ENCODE measurements at places on chromosomes 4 and X. TPM values are rescaled to one million over a fixed set of nuclear protein-coding genes. Genes with fewer than 3 reads are reported as not detected.

Gene MAMLD1
- 21.1 TPM for polyA plus RNA-seq

Gene TMEM31
- 1.1 TPM for polyA plus RNA-seq

Gene IL3RA
- polyA plus RNA-seq: 19.4 TPM

Gene P2RY8
- polyA plus RNA-seq: 1.9 TPM

Gene THAP9
- polyA plus RNA-seq: 7.8 TPM

Gene ZCCHC12
- polyA plus RNA-seq: 0.27 TPM

Gene MTTP
- 1.6 TPM for polyA plus RNA-seq

DNA sequence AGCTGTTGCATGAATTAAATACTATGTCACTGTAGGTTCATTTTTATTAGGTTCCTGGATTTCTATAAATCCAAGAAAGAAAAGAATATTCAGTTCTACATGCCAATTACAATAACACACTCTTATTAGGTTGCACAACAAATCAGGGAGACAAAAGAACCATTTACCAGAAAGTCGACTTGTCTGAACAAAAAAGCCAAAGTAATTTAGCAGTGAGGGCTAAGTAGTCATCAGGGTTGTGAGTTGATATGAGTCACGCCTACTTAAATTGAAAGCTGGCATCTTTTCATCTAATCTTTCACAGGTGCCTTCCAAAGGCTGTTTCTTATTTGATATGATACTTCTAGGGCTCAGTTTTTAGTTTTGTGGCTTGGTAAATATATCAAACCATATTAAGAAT lies 25.4 kb upstream of the GNRHR start:
- no peak for DNase-seq

DNA sequence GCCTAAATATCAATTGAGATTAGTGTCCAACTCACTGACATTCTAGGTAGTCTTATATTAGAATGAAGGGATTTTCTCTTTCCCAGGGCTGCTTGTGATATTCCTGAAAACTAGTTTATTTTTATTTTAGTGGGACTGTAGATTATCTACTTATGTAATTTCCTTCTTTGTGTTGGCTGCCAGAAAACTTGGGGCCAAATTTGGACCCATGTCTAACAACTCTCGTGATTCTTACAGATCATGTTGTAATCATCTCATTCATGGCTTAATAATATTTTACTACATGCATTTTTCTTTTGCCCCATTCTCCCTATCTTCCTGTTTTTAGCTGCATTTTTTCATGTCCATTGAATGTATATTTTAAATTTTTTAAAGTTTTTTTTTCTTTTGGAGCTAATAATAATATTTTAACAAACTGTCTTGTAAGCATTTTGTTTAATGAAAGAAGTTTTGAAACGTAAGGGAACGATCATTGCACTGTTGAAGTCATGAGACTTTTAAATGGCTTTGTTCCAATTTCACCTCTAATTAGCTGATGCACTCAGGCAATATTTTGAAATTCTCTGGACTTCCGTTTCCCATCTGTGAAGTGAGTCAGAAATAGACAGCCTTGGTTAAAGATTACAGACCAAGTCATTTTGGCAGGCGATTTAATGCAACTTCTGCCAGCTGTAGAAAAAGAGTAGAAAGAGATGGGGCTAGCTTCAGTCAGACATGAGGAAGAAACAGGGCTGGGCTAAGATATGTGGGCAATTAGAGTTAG lies 14.3 kb upstream of the TDO2 start:
- peak; percentile 8 for DNase-seq

DNA sequence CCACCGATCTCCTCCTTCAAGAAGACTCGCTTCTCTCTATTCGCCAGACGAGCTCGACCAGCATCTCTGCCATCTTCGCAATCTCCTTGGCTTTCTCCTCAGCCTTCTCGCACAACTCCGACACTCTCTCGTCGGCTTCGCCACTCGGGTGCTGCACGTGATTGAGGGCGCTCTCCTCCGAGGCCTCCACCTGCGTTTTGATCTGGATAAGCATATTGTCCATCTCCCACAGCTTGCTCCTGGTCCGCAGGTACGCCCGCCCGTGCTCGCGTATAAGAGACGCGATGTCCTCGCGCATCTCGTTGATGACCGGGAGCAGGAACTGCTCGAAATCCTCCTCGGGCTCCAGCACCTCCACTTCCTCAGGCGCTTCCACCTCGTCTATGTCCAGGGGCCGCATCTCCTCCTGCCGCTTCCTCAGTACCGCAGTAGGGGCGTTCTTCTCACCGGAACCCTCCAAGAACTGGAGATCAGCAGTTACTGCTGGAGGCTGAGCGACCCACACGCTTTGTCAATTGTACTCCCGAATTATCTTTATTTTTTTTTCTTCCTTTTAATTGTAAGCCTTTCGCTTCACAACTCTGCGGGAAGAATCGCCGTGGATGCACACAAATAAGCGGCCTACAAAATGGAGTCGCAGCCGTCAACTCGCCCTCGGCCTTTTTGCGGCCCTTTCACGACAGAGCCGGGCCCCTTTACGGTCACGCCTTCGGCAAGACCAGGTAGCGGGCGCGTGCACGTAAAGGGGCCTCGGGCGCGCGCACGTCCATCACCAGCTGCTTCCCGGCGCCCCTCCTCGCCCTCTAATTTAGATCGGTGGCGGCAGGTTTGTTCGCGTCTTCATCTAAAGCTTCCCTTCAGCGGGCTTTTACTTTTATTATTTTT lies at the start of gene MRFAP1L1:
Gene MRFAP1L1, minus strand, starts transcription at position 636 of the 885 bp plus-strand sequence. Its CDS starts 236 bp downstream, at position 400.
- peak; percentile 97 for DNase-seq

GRCh38 chrX:151183912-151184565 lies 7.7 kb downstream of the GPR50 start:
- DNase-seq: no peak

DNA sequence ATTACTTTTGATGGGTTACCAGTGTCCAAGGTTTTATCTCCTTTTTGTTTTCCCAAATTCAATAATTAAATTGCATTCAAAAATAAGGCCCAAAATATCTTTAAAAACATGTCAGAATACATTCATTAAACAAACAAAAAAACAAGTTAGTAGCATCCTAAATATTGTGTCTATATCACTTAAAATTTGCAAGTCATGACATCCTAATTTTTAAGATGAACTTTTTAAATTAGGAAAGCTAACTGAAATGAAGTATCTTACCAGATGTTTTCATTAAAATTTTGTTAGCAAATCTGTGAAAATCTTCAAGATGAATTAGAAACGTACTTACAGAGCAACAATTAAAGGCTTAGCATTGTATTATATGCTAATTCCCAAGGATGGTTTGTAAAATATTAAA lies 962 bp upstream of the CFAP299 start:
- DNase-seq: no peak

DNA sequence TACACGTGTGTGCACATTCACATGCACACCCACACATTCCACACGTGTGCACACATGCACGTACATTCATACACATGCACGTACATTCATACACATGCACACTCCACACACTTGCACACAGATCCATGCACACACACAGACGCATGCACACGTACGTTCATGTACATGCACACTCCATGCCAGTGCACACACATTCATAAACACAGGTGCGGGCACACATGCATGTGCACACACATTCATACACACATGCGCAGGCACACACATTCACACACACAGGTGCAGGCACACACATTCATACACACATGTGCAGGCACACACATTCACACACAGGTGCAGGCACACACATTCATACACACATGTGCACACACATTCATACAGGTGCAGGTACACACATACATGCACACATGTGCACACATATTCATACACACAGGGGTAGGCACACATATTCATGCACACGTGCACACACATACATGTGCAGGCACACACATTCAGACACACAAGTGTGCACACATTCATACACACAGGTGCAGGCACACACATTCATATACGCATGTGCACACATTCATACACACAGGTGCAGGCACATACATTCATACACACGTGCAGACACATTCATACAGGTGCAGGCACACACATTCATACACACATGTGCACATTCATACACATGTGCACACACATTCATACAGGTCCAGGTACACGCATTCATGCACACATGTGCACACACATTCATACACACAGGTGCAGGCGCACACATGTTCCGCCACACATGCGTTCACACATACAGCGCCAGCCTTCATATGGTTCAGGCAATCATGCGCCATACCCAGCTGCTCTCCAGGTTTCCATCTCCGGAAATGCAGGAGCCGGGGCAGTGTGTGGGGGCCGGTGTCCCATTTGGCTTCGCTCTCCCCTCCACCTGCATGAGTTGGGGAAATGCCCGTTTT lies 124.8 kb downstream of the HMX1 start:
- DNase-seq: no peak

DNA sequence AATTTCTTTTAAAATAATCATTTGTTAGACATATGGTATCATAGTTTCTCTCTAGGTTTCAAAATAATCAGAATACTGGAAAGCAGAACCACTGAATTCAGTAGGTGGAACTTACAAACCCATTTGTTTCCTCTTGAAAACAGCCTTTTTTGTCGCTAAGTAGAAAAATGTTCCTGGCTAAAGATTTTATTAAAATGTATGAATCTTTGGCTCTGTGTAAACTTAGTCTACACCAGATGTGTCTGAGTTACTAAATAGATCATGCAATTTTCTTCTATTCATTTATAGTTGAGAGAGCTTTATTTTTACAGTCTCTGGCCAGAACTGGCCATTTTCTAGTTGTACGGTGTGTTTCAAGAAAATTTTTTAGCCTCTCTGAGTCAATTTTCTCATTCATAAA lies 1.0 kb downstream of the CYSLTR1 start:
- DNase-seq: no peak

- no peak for DNase-seq
Observed at GRCh38 chr4:47718696-47719095, 119.2 kb downstream of the CORIN start.

GRCh38 chr4:3360777-3361176 lies 68.0 kb downstream of the RGS12 start:
- no peak for DNase-seq

- DNase-seq: no peak
Observed at GRCh38 chr4:119053245-119053644, 82.4 kb upstream of the MYOZ2 start.

GRCh38 chrX:19846995-19847790 lies 40.2 kb downstream of the SH3KBP1 start:
- no peak for DNase-seq

DNA sequence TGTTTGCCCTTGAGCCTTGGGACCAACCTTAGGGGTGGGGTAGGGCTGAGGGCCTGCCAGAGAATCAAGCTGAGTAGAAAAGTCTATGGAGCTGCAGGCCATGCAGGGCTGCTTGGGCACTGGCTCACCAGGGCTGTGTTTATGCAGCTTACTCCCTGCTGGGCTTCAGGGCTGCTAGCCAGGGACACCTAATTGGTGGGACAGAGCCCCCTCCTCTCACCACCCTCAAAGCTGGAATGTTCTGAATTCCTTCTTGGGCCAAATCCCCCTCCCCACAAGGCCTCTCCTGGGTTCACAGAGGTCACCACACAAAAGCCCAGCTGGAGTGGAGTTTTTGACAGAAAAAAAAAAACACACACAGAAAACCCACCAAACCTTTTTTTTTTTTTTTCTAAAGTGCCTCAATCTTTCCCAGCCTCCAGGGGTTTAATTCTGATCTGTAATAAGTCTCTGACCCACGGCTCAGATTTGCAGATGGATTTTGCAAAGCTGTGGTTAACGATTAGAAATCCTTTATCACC lies at the start of gene CLDN2:
Gene CLDN2, plus strand, starts transcription at position 471 of the 521 bp plus-strand sequence. CDS start 7,827 bp downstream, outside the sequence.
- no peak for DNase-seq

- DNase-seq: no peak
Observed at GRCh38 chr4:85784947-85785346, 310.0 kb downstream of the ARHGAP24 start.

DNA sequence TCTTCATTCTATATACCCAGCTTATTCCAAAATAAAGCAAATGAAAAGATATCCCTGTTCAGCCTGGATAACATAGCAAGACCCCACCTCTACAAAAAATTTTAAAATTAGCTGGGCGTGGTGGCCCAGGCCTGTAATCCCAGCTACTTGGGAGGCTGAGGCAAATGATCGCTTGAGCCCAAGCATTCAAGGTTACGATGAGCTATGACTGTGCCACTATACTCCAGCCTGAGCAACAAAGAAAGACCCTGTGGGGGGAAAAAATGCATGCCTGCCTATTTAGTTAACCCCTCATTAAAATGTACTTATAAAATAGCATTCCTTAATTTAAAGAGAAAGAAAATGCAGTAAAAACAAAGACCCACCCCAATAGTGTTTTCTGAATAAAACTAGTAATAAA lies 9.3 kb downstream of the PRSS12 start:
- no peak for DNase-seq

GRCh38 chr4:152784490-152785350 lies 5.0 kb downstream of the ARFIP1 start:
- no peak for DNase-seq

GRCh38 chr4:76095568-76095967 lies 21.1 kb downstream of the ART3 start:
- DNase-seq: no peak

- DNase-seq: peak; percentile 53
Observed at GRCh38 chrX:53116101-53116500, 22.2 kb downstream of the KANTR start.

DNA sequence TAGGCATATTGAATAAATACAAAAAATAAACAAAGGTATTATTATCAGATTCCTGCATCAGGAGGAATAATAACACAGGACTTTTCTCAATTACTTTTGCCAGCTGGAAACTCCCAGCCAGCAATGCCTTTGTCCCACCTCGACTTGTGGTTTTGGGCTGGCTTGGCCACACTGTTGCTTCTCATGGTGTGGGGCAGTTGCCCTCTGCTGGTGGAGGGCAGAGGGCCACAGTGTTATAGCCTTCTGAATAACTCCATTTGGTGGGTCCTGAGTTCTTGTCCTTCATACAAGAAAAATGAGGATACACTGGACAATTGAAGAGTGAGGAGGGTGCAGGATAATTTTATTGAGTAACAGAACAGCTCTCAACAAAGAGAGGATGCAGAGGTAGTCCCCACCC lies 1206.0 kb upstream of the ADGRL3 start:
- no peak for DNase-seq

- DNase-seq: no peak
Observed at GRCh38 chr4:22498866-22499265, 17.0 kb downstream of the ADGRA3 start.

GRCh38 chr4:147942729-147943128 lies 210.8 kb downstream of the ARHGAP10 start:
- DNase-seq: no peak

GRCh38 chrX:102077426-102077825 lies 48.1 kb upstream of the TCEAL2 start:
- no peak for DNase-seq

- DNase-seq: no peak
Observed at GRCh38 chr4:37567836-37568235, 118.3 kb downstream of the RELL1 start.

DNA sequence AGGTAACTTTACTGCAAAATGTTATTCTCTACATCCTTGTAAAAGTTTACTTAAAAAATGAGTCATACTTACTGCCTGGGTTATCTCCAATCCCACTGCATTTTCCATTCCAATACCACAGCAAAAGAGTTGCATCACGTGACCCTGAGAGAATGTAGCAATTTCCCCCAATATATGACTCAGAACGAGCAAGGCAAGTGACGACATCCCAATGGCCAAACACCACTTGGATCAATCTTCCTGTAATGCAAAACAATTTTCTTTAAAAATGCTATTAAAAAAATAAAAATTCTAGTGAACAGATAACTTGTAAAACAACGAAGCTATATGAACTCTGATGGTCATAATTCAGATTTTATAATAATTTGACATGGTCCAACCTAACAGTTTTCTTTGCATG lies 224.3 kb downstream of the DCLK2 start:
- no peak for DNase-seq

Data from hindlimb muscle (tissue), 1 donor.